Heart right ventricle (tissue), 16 donors: ENCODE measurements at places on chromosomes 4 and X. TPM values are rescaled to one million over a fixed set of nuclear protein-coding genes. Genes with fewer than 3 reads are reported as not detected.

GRCh38 chr4:184807797-184808712 is 17.7 kb downstream of the ACSL1 start:
- no peak for DNase-seq
- no peaks in the 10 kb centered on the region for H3K36me3 ChIP-seq
- no peaks in the 10 kb centered on the region for H3K27me3 ChIP-seq
- H3K4me3 ChIP-seq = no peak overlapping the region
- peaks cover 88% of the 10 kb centered on the region for H3K4me1 ChIP-seq
- H3K27ac ChIP-seq = peak overlapping the region; percentile 82

CFAP47 gene
- total RNA-seq = not detected

DNA sequence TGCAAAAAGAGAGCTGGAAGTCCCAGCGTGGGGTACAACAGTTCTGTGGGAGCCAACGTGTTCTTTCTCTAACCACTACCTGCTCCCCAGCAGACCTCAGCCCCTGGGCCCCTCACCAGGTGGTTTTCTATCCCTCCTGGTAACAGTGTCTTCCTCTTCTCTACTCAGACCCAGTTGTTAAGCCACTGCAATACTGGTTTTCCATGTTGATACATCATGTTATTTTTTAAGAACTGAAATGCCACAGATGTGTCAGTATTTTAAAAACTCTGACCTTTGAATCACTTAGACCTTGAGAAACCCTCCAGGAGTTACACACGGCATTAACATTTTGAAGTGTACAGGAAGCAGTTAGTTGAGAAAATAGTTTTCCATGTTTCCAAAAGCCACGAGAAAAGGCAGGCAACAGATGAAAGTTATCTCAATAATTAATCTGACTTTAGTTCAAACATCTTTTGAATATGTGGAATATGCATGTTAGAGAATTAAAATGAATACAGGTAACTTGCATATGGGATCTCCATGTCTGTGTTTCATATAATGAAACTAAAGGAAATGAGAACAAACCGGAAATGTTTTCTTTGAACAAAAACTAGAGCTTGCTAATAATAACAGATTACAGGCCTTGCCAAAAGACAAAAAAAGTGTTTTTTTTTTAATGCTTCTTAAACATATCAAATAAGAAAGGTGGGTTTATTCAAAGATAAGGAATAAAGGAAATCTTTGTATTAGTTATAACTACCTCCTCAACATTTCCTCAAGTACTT is 108.8 kb downstream of the ZNF827 start:
- peak overlapping the region; percentile 28 for H3K27ac ChIP-seq
- no peaks in the 10 kb centered on the region for H3K27me3 ChIP-seq
- no peaks in the 10 kb centered on the region for H3K4me1 ChIP-seq
- no peak overlapping the region for H3K4me3 ChIP-seq
- no peaks in the 10 kb centered on the region for H3K36me3 ChIP-seq

RNF175 gene
- 0.23 TPM for total RNA-seq

TEX13D gene
- total RNA-seq = not detected

- H3K4me3 ChIP-seq = no peak overlapping the region
- no peaks in the 10 kb centered on the region for H3K27me3 ChIP-seq
- no peak for DNase-seq
- no peaks in the 10 kb centered on the region for H3K4me1 ChIP-seq
Observed at GRCh38 chr4:114108869-114109268, 129.4 kb upstream of the ARSJ start.

ETDA gene
- total RNA-seq = not detected

DNA sequence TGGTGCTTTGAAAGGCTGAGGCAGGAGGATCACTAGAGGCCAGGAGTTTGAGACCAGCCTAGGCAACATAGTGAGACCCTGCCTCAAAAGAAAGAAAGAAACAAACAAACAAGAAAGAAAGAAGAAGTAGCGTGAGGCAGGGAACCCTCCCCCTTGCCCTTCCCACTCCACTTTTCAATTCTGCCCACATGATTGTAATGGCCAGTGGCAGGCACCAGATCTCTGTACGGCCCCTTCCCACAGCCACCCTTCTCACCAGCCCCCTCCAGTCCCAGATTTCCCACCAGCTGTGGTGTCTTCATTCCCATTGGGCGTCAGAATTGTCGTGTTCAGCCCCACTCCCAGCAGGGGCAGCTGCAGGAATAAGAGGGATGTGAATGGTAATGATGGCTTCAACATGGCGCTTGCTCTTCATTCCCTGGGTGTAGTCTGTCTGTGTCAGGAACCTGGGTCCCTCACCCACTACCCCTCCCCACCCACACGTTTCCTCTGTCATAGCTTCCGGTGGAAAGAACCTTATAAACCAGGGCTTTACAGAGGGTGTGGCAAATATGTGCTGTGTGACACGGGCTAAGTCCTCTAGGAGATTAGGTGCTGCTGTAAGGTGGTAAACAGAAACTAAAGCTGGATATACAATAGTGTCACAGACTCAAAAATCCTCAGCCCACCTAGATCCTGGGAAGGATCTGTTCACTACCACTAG is at the start of gene IL2RG:
IL2RG (minus strand) TSS at position 437 of the 703 bp plus-strand sequence; CDS start at position 399, 38 bp downstream.
- H3K27ac ChIP-seq = peak within 1 kb of the TSS; percentile 86
- no peak within 1 kb of the TSS for H3K4me3 ChIP-seq
- no peaks in the 10 kb centered on the region for H3K4me1 ChIP-seq

DNA sequence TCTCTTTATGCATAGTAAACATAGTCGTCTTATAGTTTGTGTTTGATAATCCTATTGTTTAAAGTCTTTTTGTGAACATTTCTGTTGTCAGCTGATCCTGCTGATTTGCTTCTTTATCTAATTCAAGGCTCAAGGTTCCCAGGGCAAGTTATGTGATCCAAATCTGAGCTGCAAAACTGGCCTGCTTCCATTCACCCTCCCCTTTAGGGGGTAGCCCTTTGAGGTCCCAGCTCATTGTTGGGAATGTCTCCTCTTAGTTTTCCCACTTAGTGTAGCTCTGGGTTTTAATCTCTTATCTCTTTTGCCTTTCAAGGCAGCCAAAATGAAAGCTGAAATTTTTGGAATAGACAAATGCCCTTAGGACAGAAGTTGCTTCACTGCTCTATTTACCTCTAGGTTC is 40.2 kb upstream of the MAGED1 start:
- no peaks in the 10 kb centered on the region for H3K4me1 ChIP-seq
- H3K27ac ChIP-seq = no peak overlapping the region
- no peaks in the 10 kb centered on the region for H3K27me3 ChIP-seq

KCND1 gene
- total RNA-seq = 0.30 TPM

DNA sequence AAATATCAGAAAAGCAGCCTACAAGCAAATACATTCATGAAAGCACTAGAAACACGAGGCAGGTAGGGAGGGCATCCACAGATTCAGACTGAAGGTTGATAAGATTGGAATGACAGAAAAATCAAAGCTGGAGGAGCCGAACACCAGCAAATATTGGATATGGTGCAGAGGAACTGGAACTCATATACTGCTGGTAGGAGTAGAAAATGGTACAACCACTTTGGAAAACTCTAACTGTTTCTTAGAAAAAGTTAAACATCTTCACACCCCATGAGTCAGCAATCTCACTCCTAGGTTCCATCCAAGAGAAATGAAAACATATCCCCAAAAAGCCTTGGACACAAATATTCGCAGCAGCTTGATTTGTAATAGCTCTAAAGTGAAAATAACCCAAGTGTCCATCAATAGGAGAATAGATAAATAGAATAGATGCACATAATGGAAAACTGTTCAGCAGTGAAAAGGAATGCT is 27.1 kb downstream of the CD99L2 start:
- H3K4me3 ChIP-seq = no peak overlapping the region
- peak overlapping the region; percentile 53 for H3K27ac ChIP-seq
- H3K36me3 ChIP-seq = no peaks in the 10 kb centered on the region
- DNase-seq = no peak
- peaks cover 8% of the 10 kb centered on the region for H3K4me1 ChIP-seq
- no peaks in the 10 kb centered on the region for H3K27me3 ChIP-seq

DNA sequence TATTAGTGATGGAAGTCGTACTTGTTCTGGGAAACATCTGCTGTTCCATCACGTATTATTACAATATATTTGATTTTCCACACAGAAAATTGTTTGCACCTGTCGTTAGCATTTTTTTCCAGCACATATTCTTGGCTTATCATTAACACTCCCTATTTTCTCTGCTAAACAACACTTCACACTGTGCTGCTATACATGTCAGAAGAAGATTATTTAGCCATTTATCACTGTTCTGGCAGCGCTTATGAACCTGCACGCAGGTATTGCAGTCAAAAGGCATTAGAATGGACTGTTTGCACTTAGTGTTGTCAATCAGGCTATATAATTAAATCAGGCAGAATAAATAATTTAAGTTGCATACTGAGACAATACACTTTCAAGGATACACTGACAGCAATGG is 218.6 kb downstream of the CHM start:
- no peaks in the 10 kb centered on the region for H3K4me1 ChIP-seq
- H3K4me3 ChIP-seq = no peak overlapping the region
- H3K36me3 ChIP-seq = no peaks in the 10 kb centered on the region
- no peak for DNase-seq

DNA sequence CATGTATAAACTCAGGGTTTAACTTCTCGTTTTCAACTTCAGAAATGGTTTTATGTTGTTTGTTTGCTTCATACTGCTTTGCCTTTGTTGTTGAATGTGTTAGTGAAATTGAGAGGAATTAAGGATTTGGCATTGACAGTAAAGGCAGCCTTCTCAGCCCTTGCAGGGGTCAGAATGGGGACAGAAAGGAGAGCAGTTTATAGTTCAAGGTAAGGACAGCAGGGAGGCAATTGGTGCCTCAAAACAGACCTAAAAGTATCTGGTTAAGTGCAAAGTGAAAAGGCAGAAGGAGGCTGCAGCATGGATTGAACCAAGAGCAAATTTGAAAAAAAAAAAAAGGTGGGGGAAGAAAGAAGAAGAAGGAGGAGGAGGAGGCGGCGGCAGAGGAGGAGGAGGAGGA is 835.0 kb upstream of the ADGRL3 start:
- no peaks in the 10 kb centered on the region for H3K4me1 ChIP-seq
- H3K36me3 ChIP-seq = no peaks in the 10 kb centered on the region
- DNase-seq = no peak
- H3K4me3 ChIP-seq = no peak overlapping the region
- no peaks in the 10 kb centered on the region for H3K27me3 ChIP-seq

GAGE2A gene
- not detected for total RNA-seq

HTN3 gene
- not detected for total RNA-seq

DNA sequence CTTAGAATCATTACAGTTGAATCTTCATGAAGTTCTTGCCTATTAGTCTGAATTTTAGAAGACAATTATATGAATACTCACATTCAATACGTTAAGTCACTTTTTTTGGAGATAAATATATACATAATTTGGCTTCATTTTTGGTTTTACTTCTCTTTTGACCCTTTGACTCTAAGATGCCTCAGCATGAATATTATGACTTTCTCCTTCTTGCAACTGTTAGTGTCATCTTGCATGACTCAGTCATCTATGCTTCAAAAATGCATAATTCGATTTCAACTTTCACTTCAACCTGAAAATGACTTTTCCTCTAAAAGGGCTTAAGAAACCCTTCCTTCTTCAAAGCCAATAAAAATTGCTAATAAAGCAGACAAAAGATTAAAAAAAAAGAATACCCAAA is 1427.5 kb downstream of the ADGRL3 start:
- H3K27me3 ChIP-seq = no peaks in the 10 kb centered on the region
- H3K4me3 ChIP-seq = no peak overlapping the region
- no peaks in the 10 kb centered on the region for H3K36me3 ChIP-seq
- DNase-seq = no peak
- H3K4me1 ChIP-seq = no peaks in the 10 kb centered on the region

- DNase-seq = no peak
- no peaks in the 10 kb centered on the region for H3K4me1 ChIP-seq
- no peak overlapping the region for H3K4me3 ChIP-seq
Observed at GRCh38 chrX:17470136-17470535, 95.1 kb downstream of the NHS start.

ODAM gene
- total RNA-seq = not detected

OPN1MW gene
- total RNA-seq = not detected

DNA sequence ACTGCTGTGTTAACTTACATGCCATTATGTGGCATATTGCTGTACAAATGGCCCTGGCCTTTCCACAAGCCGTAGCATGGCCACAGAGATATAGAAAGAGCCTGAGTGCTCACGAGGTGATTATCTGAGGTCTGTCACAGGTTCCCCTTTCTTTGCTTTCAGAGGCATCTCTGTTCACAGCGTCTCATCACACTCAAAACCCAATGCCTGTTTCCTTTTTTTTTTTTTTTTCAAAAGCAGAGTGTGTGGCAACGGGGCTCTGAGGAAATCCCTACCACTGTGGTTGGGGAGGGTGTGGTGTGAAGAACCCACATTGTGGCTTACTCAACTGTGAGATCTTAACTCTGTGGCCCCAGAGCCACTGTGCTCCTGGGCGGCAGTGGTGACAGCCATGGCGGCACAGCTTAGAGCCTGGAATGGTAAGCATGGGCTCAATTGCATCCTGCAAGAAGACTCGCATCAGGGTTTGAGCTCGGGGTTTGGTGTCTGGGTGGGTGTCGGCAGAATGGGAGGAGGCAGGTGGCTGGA is 30.8 kb downstream of the RTL5 start:
- H3K36me3 ChIP-seq = no peaks in the 10 kb centered on the region
- H3K27me3 ChIP-seq = no peaks in the 10 kb centered on the region
- no peak overlapping the region for H3K4me3 ChIP-seq

FGA gene
- total RNA-seq = not detected

DNA sequence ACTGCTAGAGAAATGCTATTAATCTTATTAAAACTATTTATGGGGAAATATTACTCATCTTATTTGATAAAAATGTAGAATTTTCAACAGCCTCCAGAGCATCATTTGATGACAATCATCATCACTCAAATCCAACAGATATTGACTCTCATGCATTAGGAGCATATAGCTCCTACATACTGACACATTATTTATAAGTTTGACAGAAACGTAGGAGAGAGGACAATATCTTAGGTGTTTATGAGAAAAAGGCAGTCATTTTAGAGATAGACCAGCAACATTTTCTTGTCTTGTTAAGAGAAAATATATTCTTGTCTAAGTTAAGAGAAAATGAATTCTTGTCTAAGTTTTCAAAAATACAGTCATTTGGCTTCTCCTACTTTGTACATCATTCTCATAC is 2550.2 kb downstream of the PCDH7 start:
- H3K27ac ChIP-seq = no peak overlapping the region
- no peak for DNase-seq
- H3K4me3 ChIP-seq = no peak overlapping the region
- H3K4me1 ChIP-seq = no peaks in the 10 kb centered on the region

GRCh38 chr4:4689694-4690440 is 148.0 kb upstream of the STX18 start:
- no peaks in the 10 kb centered on the region for H3K4me1 ChIP-seq
- H3K27me3 ChIP-seq = no peaks in the 10 kb centered on the region
- H3K36me3 ChIP-seq = no peaks in the 10 kb centered on the region
- H3K27ac ChIP-seq = no peak overlapping the region
- no peak overlapping the region for H3K4me3 ChIP-seq
- no peak for DNase-seq

NWD2 gene
- total RNA-seq = 0.37 TPM

- H3K4me3 ChIP-seq = no peak overlapping the region
- DNase-seq = no peak
- no peaks in the 10 kb centered on the region for H3K36me3 ChIP-seq
- H3K27ac ChIP-seq = no peak overlapping the region
- H3K4me1 ChIP-seq = no peaks in the 10 kb centered on the region
- no peaks in the 10 kb centered on the region for H3K27me3 ChIP-seq
Observed at GRCh38 chrX:112947981-112948615, 107.5 kb upstream of the AMOT start.

GRCh38 chrX:21691512-21692018 is 33.4 kb upstream of the KLHL34 start:
- H3K4me1 ChIP-seq = no peaks in the 10 kb centered on the region
- H3K36me3 ChIP-seq = no peaks in the 10 kb centered on the region
- H3K27me3 ChIP-seq = no peaks in the 10 kb centered on the region
- no peak overlapping the region for H3K27ac ChIP-seq
- DNase-seq = no peak
